C1 segment of cervical spinal cord (tissue), 14 donors: ENCODE measurements at places on chromosomes 4 and X.

DNA sequence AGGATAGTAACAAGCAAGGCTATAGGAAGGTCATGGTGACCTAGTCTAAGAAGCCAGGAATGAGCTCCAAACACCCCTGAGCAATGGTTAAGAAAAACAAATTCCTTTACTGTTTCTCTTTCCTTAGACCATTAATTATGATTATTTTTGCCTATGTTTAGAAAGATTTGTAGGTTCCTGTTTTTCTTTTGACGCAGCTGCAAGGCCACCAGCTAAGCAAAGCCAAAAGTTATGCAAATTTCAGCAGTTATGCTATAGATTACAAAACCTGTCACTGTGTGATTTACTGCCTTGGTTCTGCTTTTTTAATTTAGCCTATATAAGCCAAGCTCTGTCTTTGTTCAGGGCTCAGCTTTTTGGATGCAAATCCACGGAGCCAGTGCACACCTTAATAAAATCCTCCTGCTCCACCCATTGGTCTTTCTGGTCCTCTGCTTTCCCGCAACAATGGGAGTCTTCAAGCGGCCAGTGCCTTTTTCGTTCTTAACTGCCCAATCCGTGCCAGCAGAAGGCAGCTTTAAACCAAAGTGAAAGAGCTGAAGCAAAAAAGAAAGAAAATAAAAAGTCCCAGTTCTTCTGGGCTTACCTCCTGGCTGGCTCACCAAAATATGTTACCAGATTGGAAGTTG, 1.4 kb upstream of the CEP135 start:
- DNase-seq, result no peak

DNA sequence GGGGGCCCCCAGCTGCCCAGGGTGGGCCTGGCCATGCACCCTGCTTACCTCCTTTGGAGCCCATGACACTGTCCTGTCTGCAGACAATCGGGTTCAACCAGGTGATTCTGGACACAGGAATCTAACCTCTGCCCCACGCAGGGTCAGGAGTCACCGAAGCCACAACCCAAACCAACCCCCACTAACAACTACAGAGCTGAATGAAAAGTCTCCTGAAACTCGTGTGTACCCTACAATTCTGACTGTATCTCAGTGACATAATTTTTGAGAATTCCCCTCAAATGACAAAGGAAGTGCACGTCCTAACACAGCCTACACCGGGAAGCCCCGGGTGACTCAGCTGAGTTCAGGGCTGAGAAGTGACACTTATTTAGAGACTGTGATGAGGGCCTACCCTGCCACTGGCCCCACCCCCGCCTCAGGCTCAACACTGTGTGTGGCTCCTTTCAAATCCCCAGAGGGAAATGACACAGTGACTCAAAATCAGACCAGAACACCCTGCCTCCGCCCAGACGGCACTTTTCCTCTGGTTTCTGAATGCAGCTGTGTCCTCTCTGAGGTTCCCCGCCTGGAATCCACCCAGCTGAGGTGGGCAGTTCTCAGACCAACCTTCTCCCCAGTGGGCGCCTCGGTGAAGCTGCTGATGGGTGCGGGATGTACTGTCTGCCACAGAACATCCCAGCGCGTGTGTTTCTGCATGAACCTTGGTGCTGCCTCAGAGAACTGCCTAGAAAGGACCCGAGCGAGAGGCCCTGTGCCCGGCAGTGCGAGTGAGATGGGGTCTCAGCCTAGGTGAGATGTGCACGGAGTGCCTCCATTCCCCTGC, 9.9 kb downstream of the TNIP2 start:
- no peak for DNase-seq

- no peak for DNase-seq
Measured at GRCh38 chr4:89653012-89653411, 183.9 kb downstream of the SNCA start.

DNA sequence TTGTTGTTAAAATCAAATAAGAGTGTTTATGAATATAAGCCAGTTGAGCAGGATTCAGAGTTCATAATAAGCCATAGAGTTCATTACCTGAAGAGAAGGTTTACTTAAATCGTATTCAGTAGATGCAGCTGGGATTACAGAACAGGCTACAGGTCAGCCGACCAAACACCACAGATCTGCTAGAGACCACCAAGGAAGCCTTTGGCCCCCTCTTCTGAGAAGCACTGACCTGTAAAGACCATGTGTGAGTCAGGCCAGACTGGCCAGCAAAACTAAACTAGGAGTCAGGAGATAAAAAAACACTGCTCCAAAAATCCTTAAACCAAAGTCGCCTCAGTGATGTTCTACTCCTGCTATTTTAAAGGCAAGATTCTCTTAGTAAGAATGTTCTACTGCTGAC, 1125.5 kb downstream of the FAT4 start:
- no peak for DNase-seq

GRCh38 chr4:162116095-162116779, 47.6 kb downstream of the FSTL5 start:
- no peak for DNase-seq

DNA sequence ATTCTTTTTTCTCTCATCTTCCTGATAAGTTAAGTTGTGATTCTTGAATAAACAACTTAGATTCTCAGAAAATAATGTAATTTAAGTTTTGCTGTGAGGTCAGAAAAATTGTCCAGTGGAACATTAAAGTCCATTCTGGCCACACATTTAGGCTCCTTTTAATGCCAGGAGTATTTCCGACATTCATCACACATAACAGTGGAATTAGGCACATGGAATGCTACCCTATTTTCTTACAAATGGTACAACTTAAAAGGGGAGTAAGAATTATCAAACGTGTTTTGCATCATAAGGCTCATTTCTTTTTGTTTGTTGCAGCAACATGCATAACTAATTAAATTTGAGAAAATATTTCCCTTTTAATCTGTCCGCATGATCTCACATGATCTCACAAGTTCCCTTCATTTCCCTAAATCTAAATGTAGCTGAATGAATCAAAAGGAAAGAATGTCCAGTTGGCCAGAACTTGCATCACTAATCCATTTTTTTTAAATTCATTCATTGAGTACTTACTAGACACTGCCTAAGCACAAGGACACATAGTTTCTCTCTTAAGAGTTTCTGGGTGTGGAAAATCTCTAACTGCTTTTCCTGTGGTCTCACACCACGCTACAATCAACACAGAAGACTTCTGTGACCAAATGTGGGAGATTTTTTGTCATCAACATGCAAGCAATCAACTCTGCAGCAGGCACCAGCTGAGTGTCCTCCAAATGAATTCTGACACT, 22.0 kb downstream of the SPARCL1 start:
- DNase-seq, result no peak

GRCh38 chr4:95838192-95838591, 1.7 kb upstream of the PDHA2 start:
- DNase-seq, result no peak

- no peak for DNase-seq
Measured at GRCh38 chrX:73930300-73930699, 367.3 kb downstream of the CHIC1 start.

- DNase-seq, result no peak
Measured at GRCh38 chr4:83276299-83277040, 8.1 kb downstream of the COQ2 start.

GRCh38 chr4:120105472-120105871, 38.8 kb upstream of the MAD2L1 start:
- DNase-seq, result no peak

DNA sequence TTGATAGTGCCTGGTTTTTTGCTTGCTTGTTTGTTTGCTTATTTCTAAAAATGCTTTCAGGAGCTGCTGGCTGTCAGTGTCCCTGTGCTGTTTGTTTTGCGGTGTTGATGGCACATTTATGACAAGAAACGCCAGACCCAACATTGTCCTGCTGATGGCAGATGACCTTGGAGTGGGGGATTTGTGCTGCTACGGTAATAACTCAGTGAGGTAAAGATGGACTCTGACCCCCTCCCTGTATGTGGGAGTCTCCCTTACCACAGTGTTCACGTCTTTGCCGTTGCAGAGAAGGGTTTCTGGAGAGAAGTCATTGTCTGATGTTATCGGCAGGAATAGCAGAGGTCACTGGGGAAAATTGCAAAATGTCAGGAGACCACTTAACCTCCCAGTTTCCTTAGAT, at the start of gene ARSH:
Gene ARSH, plus strand, starts transcription at position 52 of the 400 bp plus-strand sequence. Its CDS starts 67 bp downstream, at position 119.
- DNase-seq, result no peak

DNA sequence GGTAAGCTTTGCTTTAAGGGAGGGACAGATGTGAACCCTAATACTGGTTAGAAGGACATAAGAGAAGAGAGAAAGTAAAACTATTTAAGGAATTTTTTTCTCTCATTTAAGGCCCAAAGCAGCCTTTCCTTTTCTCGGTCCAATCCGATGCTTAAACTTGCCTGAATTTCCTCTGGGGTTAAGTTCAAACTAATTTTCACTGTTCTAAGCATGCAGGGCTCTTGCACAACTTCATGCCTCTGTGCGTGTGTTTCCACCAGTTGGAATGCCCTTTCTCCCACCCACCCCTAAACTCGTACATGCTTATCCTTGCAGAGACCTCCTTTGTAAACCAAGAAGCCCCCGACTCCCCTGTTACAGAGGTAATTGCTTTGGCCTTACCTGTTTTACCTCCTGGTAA, 204.7 kb downstream of the CBR4 start:
- no peak for DNase-seq

DNA sequence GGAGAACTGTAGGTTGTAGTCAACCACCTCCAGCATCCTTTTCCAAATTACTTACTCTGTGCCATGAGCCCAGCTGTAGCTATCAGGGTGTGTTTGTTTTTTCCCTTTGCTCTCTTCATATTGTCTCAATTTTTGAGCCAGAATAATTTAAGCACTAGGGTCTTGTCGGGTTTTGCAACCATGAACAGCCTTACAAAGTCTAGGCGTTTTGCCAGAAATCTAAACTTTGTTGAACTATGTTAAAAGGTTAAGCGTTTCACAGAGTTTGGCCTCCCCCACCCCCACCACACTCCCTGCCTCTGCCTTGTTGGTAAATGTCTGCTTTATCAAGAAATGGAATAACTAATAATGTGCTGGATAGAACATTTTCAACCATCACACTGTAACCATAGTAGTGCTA, 190.6 kb upstream of the TTC29 start:
- no peak for DNase-seq

DNA sequence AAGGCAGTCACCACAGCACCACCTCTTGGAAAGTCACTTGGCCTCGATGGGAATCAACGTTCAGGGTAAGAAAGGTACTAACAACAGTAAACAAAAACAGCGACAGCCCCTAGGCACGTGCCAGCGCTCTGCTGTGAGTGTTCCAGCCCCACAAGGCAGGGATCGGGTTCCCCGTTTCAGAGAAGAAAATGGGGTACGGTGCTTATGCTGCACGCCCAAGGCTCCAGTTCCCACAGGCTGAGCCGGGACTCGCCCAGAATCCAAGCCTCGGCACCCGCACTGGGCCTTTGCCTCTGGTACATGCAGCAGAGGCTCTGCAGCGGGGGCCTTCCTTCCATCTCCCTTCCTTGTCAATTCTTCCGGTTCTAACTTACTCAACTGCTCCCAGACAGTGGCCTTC, 37.3 kb downstream of the WDR1 start:
- DNase-seq, result no peak

DNA sequence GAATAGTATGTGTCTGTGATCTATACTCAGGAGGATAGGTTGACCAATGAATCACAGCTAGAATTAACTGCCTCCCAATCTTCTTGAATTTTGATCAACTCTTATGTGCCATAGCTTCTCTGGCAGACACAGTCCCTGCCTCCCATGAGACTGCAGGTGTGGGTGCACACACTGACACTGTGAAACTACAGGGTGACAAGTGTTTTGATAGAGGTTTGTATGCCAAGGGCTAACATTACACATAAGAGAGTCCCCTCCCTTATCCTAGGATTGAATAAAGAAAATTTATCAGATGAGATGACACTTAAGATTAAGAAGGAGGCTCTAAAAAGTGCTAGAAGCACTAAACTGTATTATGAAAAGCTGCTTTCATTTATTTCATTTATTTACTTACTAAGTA, 218.4 kb upstream of the BMP3 start:
- no peak for DNase-seq

DNA sequence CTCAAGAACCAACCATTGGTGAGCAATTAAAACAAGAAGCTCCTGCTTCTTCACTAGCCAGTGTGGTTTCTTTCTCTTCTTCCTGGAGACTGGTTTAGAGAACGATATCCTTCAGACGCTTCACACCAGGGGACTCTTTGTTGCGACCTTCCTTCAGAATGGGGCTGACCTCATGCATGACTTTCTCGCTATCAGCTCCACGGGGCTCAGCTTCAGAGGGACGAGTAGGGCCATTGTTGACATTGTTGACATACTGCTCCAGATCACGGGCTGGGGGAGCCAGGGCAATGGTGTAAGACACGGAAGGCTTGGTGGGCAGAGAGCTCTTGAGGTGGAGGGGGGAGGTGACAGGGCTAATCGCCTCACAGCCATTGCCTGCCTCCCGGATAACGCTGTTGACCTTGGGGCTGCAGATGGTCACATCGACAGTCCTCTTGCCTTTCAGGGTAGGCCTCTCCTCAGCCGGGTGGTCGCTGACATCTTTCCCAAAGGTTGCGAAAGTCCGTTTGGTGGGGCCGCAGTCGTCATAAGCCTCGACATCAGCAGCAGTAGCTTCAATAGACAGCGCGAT, 113.8 kb downstream of the PCDH19 start:
- no peak for DNase-seq

- no peak for DNase-seq
Measured at GRCh38 chr4:173345648-173346047, 11.5 kb upstream of the HMGB2 start.

- DNase-seq, result no peak
Measured at GRCh38 chr4:25580633-25581467, 74.8 kb upstream of the SLC34A2 start.

DNA sequence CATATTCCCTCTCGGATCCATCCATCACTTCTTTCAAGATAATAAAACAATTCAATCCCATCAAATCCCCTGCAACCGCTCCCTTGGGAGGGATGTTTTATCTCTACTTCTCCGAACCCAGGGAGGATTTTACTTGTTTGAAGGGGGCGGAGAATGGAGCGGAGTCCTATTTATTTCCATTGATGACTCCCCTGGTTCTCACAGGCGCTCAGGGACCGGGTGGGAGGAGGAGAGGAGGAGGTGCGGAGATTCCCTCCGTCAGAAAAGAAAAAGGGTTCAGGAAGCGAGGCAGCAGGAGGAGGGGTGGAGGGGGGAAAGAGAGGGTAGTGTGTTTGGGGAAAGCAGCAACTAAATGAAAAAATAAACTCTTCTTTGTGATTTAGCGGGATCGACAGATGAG, 2.1 kb downstream of the NDNF start:
- DNase-seq, result no peak

- DNase-seq, result no peak
Measured at GRCh38 chr4:164807611-164808010, 53.7 kb downstream of the SMIM31 start.

- DNase-seq, result no peak
Measured at GRCh38 chr4:107586371-107586770, 133.7 kb downstream of the PAPSS1 start.

GRCh38 chr4:55312489-55313101, 33.4 kb upstream of the SRD5A3 start:
- DNase-seq, result no peak

DNA sequence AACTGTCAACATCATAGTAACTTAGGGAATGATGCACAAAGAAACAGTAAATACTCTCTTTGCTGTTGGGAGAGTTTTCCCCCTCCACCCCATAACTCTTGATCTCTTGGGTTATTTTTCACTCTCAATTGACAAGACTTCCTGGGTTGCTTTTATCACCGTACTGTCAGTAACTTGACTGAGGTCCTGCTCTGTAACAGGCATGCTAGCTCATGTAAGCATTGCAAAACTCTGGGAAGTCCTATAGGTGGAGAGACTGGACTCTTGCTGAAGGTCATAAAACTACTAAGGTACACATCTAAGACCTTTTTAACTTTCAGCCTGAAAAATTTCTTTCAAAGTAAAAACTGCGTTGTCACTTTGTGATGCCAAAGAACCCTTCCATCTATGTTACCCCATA, 10.9 kb downstream of the SHROOM3 start:
- no peak for DNase-seq
